GM04504 (cell line): ENCODE measurements at places on chromosomes 16 and 17.

GRCh38 chr16:12535535-12536411, 267.9 kb downstream of the CPPED1 start:
- DNase-seq = no peak

- DNase-seq = no peak
Measured at GRCh38 chr17:55654821-55655220, 67.8 kb downstream of the TMEM100 start.

- DNase-seq = no peak
Measured at GRCh38 chr16:88686439-88687253, at the start of gene SNAI3. Gene SNAI3, minus strand, starts transcription at chr16:88686507. Its CDS starts 101 bp downstream, at chr16:88686406.

DNA sequence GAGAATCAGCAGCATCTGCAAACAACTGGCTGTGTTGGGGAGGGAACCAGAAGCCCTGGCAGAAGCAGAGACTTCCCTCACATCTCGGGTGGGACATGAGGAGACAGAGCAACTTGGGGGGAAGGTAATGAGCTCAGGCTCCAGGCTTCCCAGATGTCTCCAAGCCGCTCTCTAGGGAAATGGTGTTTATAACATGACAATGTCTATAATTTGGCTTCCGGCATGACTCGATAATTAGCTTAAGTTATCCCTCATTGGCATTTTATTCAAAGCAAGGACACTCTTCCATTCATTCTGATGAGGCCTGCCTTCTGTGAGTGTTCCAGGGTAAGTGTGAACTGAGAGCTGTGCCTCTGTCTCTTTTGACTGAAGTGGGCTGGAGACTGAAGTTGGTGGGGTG, 14.7 kb upstream of the MLLT6 start:
- DNase-seq = no peak

DNA sequence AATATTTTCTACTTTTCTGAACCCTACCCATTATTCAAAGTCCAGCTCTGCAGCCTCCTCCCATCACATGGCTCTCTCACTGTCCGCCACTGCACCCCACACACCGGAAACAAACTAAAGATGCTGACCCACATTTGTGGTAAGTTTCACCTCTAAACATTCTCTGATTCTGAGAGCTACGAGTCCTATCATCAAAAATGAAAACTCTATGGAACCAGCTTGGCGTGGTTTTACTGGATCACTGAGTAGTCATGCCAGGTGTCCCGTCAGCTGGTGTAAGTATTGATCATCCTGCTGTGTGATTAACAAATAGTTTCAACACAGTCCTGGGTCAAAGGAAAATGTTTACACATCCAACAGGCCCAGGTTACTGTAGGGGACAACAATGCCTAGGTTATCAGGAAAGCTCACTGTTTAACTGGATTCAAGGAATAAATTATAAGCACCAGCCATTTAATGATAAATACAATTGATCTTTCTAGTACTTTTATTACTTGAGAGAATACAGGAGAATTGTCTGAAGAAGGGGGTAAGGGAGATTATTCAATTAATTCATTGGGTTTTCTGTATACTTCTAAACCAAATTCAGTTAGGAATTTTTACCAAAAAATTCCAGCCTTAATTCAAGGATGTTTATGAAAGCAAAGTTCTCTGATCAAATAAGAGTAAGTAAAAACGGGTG, 33.9 kb downstream of the CYTH1 start:
- no peak for DNase-seq

GRCh38 chr17:70040336-70040735, 34.7 kb upstream of the KCNJ16 start:
- DNase-seq = no peak

GRCh38 chr17:67421869-67422273, 44.8 kb downstream of the PITPNC1 start:
- DNase-seq = peak; percentile 86

DNA sequence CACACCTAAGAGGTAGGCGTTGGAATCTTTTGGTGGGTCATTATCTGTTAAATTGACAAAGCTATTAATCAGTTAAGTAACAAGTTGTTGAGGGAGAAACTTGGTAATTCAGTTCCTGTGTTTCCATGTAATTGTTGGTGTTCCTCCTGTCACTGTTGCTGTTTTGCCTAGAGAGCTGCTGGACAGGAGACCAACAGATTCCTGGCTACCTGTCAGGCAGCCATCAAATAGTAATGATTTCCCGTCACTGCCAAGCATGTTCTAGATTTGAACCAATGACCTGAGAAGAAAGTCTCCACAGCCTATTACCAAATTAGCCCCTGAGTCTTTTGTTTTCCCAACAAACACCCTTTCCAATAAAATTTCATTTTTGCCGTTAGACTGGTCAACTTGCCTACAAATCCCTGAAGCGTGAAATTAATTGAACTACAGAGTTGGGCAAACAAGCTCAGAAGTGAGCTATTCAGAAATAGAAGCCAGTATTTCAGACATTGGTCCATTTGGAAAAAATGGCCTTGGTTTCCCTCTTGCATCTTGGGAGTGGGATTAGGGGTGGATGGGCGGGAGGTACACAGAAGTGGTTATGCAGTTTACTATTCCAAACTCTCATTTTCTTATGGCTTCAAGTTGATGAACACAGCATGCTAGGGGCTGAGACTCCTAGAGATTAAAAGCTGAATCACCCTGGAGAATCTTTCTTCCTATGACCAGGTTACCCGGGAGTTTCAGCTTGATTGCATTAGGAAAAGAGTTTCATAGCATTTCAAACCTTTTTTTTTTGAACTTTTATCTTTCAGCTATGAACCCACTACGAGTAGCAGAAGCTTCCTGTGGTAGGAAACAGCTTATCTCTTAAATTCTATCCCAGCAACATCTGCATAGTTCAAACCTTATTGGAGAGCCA, 262.8 kb upstream of the MAF start:
- no peak for DNase-seq

GRCh38 chr17:81967533-81968395, 6.8 kb upstream of the NOTUM start:
- peak; percentile 35 for DNase-seq

DNA sequence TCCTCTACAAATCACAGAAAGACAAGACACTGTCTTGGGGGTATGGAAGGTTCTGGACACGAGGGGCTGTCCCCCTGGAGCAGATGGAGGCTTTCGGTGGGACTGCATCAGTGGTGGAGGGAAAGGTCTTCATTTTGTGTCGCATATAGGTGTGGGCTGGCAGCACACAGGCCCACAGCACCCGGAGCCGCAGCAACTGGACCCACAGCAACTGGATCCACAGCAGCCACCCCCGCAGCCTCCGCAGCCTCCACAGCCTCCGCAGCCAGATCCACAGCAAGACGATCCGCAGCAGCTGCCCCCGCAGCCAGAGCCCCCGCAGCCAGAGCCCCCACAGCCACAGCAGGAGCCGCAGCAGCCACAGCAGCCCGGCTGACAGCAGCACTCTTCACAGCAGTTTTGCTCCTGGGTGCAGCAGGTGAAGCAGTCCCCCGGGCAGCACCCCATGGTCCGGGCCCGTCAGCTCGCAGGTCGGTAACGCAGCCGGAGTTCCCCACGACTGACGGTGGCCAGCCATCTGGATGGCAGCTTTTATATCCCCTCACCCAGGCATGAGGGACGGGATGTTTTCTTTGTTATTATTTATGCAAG, at the start of gene KRTAP17-1:
Gene KRTAP17-1, minus strand, starts transcription at position 507 of the 591 bp plus-strand sequence. Its CDS starts 60 bp downstream, at position 447.
- DNase-seq = no peak
